Endothelial cell of umbilical vein (primary cell): ENCODE measurements at places on chromosomes 2 and 18. TPM values are rescaled to one million over a fixed set of nuclear protein-coding genes. Genes with fewer than 3 reads are reported as not detected.

Gene STARD6
- not detected in 2 replicates for total RNA-seq

Gene PAX3
- not detected in 2 replicates for total RNA-seq

Gene ERFE
- 0.46 and 1.2 TPM in 2 replicates for total RNA-seq

Gene THOC1
- total RNA-seq: 43.5 and 50.5 TPM in 2 replicates

Gene OR6B2
- total RNA-seq: not detected in 2 replicates

Gene ZNF396
- 0.44 and 0.72 TPM in 2 replicates for total RNA-seq

Gene GRHL1
- total RNA-seq: 0.85 and 1.1 TPM in 2 replicates

Gene WDR75
- total RNA-seq: 41.7 and 44.8 TPM in 2 replicates

Gene PARD6G
- 1.8 and 5.4 TPM in 2 replicates for total RNA-seq
